SK-MEL-5 (cell line): ENCODE measurements at places on chromosomes 11 and 22. TPM values are rescaled to one million over a fixed set of nuclear protein-coding genes. Genes with fewer than 3 reads are reported as not detected.

Gene OR2AG1
- not detected in 2 replicates for total RNA-seq

Gene C22orf15
- total RNA-seq = not detected in 2 replicates

Gene SCGB1D2
- total RNA-seq = 4.5 and 6.0 TPM in 2 replicates

Gene MS4A6E
- total RNA-seq = not detected in 2 replicates

Gene SIK3
- total RNA-seq = 8.7 and 9.2 TPM in 2 replicates

Gene IMMP1L
- total RNA-seq = 16.0 and 22.1 TPM in 2 replicates
